ENCODE measurements at places on chromosomes 4 and X. TPM values are rescaled to one million over a fixed set of nuclear protein-coding genes. Genes with fewer than 3 reads are reported as not detected.

The MAOA gene
- total RNA-seq, result 3.3 TPM

- no peak overlapping the region for H3K27ac ChIP-seq
- no peak overlapping the region for H3K4me3 ChIP-seq
- DNase-seq, result no peak
- no peaks in the 10 kb centered on the region for H3K36me3 ChIP-seq
- no peaks in the 10 kb centered on the region for H3K27me3 ChIP-seq
Observed at GRCh38 chrX:42680666-42681065, 97.3 kb downstream of the PPP1R2C start.

- no peaks in the 10 kb centered on the region for H3K36me3 ChIP-seq
- no peaks in the 10 kb centered on the region for H3K27me3 ChIP-seq
- no peak for DNase-seq
- no peak overlapping the region for H3K27ac ChIP-seq
- H3K4me1 ChIP-seq, result peaks cover 9% of the 10 kb centered on the region
Observed at GRCh38 chr4:118398226-118399090, 45.7 kb upstream of the PRSS12 start.

DNA sequence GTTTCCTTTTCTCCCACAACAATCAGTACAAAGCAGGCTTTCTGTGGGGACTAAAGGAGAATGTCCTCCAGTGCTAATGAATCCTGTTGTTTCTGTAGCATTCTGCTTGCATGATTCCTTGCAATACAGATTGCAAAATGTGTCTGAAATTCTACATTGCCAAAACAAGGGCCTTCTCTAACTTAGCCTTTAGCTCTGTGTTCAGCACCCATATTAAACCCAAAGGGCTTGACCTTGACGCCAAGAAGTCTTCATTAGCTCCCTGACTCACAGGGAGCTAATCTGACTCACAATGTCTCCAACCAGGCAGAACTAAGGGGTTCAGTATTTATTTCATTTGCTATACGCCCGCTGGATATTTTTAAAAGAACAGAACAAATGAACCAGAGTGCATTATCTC is 241.4 kb upstream of the CLNK start:
- H3K27me3 ChIP-seq, result no peaks in the 10 kb centered on the region
- no peaks in the 10 kb centered on the region for H3K4me1 ChIP-seq
- no peak overlapping the region for H3K4me3 ChIP-seq

GRCh38 chr4:83390944-83391343 is 56.3 kb upstream of the HPSE start:
- no peak overlapping the region for H3K4me3 ChIP-seq
- no peak overlapping the region for H3K27ac ChIP-seq
- H3K27me3 ChIP-seq, result no peaks in the 10 kb centered on the region
- H3K4me1 ChIP-seq, result no peaks in the 10 kb centered on the region

The SHROOM4 gene
- 3.2 TPM for total RNA-seq

- no peak overlapping the region for H3K27ac ChIP-seq
- no peak overlapping the region for H3K4me3 ChIP-seq
- no peaks in the 10 kb centered on the region for H3K36me3 ChIP-seq
- H3K27me3 ChIP-seq, result peaks cover 14% of the 10 kb centered on the region
- DNase-seq, result no peak
Observed at GRCh38 chr4:1515763-1516162, 109.5 kb upstream of the NKX1-1 start.

The FREM3 gene
- not detected for total RNA-seq

DNA sequence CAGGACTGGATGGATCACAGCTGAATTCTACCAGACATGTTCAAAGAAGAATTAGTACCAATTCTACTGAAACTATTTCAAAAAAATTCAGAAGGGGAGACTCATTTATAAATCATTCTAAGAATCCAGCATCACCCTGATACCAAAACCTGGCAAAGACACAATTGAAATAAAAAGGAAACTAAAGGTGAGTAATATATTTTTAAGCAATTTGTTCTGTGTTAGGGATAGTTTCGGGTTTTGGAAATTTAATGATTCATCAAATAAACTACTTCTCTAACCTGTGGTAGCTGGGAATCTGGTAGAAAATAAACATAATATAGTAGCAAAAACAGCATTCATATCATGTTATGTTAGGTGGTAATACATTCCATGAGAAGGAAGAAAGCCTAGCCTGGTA is 662.2 kb upstream of the BOD1L1 start:
- H3K4me3 ChIP-seq, result no peak overlapping the region
- H3K27me3 ChIP-seq, result no peaks in the 10 kb centered on the region
- H3K27ac ChIP-seq, result no peak overlapping the region
- no peaks in the 10 kb centered on the region for H3K36me3 ChIP-seq
- no peak for DNase-seq
- no peaks in the 10 kb centered on the region for H3K4me1 ChIP-seq

DNA sequence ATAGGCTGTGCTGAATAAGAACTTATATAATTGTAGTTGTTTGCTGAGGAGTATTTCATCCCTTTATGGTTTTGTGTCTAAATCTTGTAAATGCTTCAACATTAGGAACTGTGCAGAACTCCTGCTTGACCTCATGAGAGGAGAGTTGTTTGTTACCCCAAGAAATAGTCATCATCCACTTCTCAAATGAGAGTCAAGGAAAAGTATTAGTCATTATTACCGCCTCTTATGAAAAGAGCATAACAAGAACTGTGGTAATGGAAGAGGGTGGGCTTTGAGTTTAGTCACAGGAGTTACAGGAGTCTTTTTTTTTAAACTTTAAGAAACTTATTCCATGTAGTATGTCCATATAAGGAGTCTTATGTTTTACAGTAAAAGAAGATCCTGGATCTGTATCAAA is 132.9 kb downstream of the RAP1GDS1 start:
- no peaks in the 10 kb centered on the region for H3K27me3 ChIP-seq
- no peak overlapping the region for H3K4me3 ChIP-seq
- no peaks in the 10 kb centered on the region for H3K4me1 ChIP-seq
- DNase-seq, result no peak
- no peaks in the 10 kb centered on the region for H3K36me3 ChIP-seq

The XG gene
- not detected for total RNA-seq

The SULT1B1 gene
- 0.27 TPM for total RNA-seq

GRCh38 chr4:126735294-126736132 is 897.2 kb upstream of the INTU start:
- no peak for DNase-seq
- H3K27ac ChIP-seq, result no peak overlapping the region
- H3K36me3 ChIP-seq, result no peaks in the 10 kb centered on the region
- no peak overlapping the region for H3K4me3 ChIP-seq
- no peaks in the 10 kb centered on the region for H3K27me3 ChIP-seq
- no peaks in the 10 kb centered on the region for H3K4me1 ChIP-seq

The KCNE5 gene
- 0.71 TPM for total RNA-seq

The CENPU gene
- 79.2 TPM for total RNA-seq

The MTTP gene
- 0.22 TPM for total RNA-seq

DNA sequence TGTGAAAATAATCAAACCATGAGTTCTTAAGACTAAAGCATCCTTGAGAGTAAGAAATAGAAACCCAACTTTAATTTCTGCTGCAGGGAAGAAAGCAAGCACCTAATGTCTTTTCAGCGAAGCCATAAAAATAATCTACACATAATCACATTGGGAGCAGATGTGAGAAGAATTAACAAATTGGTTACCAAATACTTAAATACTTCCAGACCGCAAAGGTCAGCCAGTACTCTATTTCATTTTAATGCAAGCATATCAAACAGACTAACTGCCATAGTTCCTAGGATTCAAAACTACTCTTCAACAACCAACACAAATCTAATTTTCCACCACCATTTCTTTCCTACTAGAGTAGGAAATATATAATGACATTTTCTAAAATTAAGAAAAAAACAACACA is 144.8 kb upstream of the SLIT2 start:
- peaks cover 9% of the 10 kb centered on the region for H3K4me1 ChIP-seq
- DNase-seq, result no peak
- H3K4me3 ChIP-seq, result no peak overlapping the region

DNA sequence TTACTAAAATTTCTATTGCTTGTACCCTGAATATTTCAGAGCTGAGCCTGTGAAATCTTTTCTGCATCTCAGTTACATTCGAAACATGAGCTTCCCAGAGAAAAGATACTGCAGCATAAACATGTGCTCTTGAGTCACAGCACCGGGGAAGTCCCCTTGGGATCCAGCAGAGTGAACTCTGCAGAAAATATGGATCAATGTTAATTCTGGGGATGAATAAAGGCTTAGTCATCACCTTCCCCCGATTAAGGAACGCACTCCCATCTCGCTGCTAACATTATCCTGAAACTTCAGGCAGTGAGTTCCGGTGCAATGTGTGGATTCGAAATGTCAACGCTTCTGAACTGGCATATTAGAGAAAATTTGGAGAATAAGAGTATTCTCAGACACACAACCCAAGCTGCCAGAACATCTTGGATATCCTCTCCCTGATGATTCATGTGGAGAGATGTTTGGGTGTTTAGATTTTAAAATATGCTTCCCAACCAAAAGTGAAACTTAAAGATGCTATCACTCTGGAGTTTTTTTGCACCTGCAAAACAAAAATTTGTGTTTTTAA is 90.8 kb downstream of the IRF2 start:
- peak overlapping the region; percentile 60 for H3K4me3 ChIP-seq
- peak overlapping the region; percentile 89 for H3K27ac ChIP-seq
- peaks cover 44% of the 10 kb centered on the region for H3K36me3 ChIP-seq
- peak; percentile 69 for DNase-seq
- H3K4me1 ChIP-seq, result peaks cover 49% of the 10 kb centered on the region
- H3K27me3 ChIP-seq, result no peaks in the 10 kb centered on the region

The ATP2B3 gene
- not detected for total RNA-seq

The BMX gene
- total RNA-seq, result not detected

The PNPLA4 gene
- total RNA-seq, result 14.8 TPM

DNA sequence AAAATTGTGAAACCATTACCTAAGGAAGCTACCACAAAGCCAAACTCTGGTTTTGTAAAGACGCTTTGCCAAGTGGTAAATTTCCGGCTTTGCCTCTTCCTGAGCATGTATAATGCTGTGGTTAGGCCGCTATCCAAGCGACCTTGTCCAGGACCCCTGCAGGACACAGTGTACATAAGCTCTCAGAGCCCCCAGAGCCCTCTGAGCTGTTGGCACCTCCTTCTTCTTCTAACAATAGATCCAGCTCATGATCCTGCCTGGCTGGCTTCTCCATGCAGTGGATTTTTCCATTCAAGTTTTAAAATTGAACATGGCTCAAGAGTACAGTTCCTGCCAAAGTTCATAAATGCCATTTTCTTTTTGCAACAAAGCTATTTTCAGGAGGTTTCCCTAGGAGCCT is 326.7 kb downstream of the MAPK10 start:
- DNase-seq, result no peak
- H3K36me3 ChIP-seq, result no peaks in the 10 kb centered on the region
- no peak overlapping the region for H3K4me3 ChIP-seq
- H3K27me3 ChIP-seq, result no peaks in the 10 kb centered on the region

- no peak overlapping the region for H3K27ac ChIP-seq
- H3K4me1 ChIP-seq, result no peaks in the 10 kb centered on the region
- no peaks in the 10 kb centered on the region for H3K36me3 ChIP-seq
- no peak overlapping the region for H3K4me3 ChIP-seq
- H3K27me3 ChIP-seq, result no peaks in the 10 kb centered on the region
Observed at GRCh38 chrX:34332334-34332733, 200.2 kb upstream of the FAM47A start.

The NPY1R gene
- total RNA-seq, result 6.9 TPM

- H3K36me3 ChIP-seq, result no peaks in the 10 kb centered on the region
- H3K4me3 ChIP-seq, result no peak overlapping the region
- peak overlapping the region; percentile 40 for H3K27ac ChIP-seq
Observed at GRCh38 chr4:113141901-113142346, 92.5 kb downstream of the ANK2 start.

GRCh38 chrX:120000490-120001246 is 57.1 kb upstream of the NKAP start:
- peak overlapping the region; percentile 68 for H3K4me3 ChIP-seq
- H3K27me3 ChIP-seq, result peaks cover 72% of the 10 kb centered on the region
- H3K27ac ChIP-seq, result no peak overlapping the region
- peaks cover 4% of the 10 kb centered on the region for H3K36me3 ChIP-seq
- peaks cover 8% of the 10 kb centered on the region for H3K4me1 ChIP-seq

The CT45A8 gene
- not detected for total RNA-seq

DNA sequence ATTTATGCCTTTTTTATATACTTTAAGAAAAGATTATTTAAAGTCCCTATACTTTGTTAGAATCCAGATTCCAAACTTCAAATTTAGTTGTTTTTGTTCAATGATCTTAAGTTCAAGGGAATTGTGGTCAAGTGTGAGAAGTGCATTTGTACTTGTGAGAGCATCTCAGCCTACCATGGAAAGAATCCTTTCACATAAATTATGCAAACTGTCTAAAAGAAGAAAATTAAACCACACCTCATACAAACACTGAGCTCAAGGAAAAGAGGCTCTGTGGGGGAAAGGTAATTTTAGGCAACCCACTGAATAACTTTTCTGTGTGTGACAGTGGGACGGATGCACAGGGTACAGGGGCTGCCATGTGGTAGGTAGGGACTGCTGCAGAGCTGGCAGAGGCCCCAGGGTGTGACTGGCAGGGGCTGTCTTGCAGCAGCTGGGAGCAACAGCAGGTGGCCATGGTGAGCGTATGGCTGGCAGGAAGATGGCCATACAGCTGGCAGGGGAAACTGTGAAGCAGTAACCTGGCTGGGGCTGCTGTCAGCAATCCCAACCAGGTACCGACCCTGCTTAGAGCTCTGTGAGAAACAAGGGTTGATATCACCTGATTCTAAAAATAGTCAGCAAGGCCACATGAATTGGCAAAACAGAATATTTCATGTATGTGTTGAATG is 130.6 kb downstream of the UGT8 start:
- H3K27ac ChIP-seq, result no peak overlapping the region
- no peak for DNase-seq
- H3K4me3 ChIP-seq, result no peak overlapping the region
- no peaks in the 10 kb centered on the region for H3K4me1 ChIP-seq
- no peaks in the 10 kb centered on the region for H3K36me3 ChIP-seq

- DNase-seq, result no peak
- peak overlapping the region; percentile 97 for H3K4me3 ChIP-seq
- H3K4me1 ChIP-seq, result peaks cover 44% of the 10 kb centered on the region
- H3K27ac ChIP-seq, result peak overlapping the region; percentile 73
- peaks cover 34% of the 10 kb centered on the region for H3K36me3 ChIP-seq
Observed at GRCh38 chr4:25863831-25864418, 1.1 kb upstream of the SEL1L3 start.

All from Calu3 (cell line).